K562 (cell line): ENCODE measurements at places on chromosomes 12 and 14.

DNA sequence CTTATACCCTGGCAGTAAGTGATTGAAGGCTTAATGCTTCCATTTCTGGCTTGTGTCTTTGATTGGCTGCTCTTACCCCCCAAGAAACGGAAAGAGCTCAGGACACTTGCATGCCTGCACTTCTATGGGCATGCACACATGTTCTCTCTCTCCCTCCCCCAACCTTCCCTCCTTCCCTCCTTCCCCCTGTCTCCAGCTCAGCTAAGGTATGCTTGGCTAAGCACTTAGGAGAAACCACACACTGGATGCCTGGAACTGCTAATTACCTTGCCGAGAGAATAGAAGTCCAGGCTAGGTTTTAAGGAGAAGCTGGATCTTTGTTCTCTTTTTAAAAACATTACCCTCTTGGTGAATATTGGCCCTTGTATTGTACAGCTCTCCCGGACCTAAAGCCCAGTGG lies 1072.8 kb upstream of the TMEM132C start:
- no peak for DNase-seq

GRCh38 chr14:95291859-95292542 lies 27.7 kb downstream of the CLMN start:
- peak; percentile 22 for DNase-seq

GRCh38 chr14:103549361-103550311 lies 12.8 kb downstream of the BAG5 start:
- DNase-seq: no peak

DNA sequence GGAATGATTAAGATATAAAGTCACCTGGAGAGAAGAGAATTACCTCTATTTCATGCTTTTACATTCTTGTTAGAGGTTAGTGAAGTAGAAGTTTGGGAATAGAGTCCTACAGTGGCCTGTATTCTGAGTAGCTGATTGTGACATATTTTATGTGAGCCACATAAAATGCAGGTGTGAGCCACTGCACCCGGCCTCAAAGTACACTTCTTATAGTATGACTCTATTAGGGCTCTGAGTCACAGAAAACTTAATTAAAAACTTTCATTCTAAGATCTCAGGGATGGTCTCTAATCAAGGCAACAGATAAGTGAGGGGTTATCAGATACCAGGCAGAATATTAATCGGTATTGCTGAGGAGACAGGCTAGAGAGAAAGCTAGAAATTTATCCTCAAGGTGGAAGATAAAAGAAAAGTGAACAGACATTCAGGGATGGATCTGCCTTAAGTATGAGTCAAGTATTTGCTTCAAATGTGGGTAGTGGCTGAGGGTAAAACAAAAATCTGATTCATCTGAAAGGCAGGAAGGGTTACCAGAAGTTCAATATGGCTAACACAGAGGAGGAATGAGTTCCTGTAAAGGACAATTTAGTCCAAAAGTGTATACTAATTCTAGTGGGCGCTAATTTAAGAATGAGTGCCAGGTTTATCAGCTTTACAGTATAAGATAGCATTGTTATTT lies 5.5 kb upstream of the G2E3 start:
- DNase-seq: no peak

- DNase-seq: no peak
Measured at GRCh38 chr12:91630083-91630482, 447.5 kb upstream of the DCN start.
